Forelimb muscle (tissue), 1 donor: ENCODE measurements at places on chromosomes 4 and X. TPM values are rescaled to one million over a fixed set of nuclear protein-coding genes. Genes with fewer than 3 reads are reported as not detected.

DNA sequence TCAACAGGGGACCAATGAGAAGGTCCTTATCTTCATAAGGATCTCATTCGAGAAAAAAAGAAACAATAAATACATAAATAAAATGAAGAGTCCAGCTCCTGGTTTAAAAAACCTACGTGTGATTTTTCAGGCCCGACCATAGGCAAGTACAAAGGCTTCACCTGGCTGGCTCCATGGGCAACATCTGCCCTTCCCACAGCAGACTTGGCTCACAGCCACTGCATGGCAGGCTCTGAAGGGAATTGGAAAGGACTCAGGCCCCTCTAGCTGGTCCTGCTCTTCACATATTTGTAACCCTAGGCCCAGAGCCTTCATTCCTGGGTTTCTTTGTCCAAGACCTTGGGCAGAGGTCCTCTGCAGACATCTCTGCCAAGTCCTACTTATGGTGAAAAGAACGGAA lies 228.1 kb downstream of the QDPR start:
- DNase-seq = no peak

CSN3 gene
- polyA plus RNA-seq = not detected

DNA sequence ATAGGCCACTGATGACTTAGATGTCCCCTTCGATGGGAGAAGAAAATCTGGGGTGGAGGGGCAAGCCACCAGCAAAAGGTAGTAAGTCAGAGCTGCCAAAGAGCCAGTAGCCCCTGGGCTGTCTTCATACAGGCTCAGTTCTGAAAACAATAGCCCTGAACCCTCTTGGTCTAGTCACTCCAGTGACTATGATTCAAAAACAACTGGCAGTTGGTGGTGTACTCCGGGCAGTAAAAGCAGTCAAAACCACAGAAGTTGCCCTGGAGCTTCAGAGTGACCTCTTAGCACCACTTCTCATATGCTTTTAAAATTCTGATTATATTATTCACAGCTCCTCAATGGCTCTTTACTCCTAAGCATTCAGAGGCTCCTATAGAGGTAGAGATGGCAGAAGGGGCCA lies 164.3 kb upstream of the MAMLD1 start:
- DNase-seq = no peak

MAGEA10 gene
- polyA plus RNA-seq = not detected

GRCh38 chrX:136148391-136148790 lies 1.1 kb downstream of the FHL1 start:
- no peak for DNase-seq

FOXR2 gene
- not detected for polyA plus RNA-seq

ZFP92 gene
- polyA plus RNA-seq = 0.90 TPM

- no peak for DNase-seq
Measured at GRCh38 chrX:82232679-82233078, 1030.8 kb downstream of the SH3BGRL start.

DNA sequence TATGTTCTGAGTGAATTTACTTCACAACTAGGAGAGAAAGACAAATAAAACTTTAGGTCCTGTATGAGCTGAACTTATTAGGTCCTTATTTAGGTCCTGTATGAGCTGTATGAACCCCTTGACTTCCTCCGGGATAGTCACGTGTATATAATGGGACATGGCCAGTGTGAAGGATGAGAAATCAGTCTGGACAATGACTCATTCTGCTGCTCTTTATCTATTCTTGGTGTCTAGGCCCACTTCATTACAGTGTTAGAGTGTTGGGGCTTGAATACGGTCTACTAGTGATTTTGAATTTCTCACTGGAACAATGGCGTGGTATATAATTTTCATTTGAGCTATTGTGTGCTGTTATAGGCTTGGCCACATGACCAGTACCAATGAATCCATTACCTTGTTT lies 21.9 kb downstream of the STK26 start:
- no peak for DNase-seq

DNA sequence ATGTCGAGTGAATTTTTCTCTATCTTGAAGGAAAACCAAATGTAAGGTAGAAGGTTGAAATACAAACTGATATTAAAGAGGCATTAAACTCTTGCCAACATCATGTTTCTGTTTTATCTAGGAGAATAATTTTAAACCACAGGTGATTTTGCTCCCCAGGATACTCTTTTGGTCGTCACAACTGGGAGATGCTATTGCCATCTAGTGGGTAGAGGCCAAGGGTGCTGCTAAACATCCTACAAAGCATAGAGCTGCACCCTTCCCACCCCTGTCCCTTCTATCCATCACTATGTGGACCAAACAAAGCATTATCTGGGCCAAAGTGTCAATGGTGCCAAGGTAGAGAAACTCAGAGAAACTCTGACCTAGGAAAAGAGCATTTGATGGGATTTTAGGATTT lies 154.6 kb upstream of the MAGEB2 start:
- DNase-seq = no peak

GRCh38 chr4:70703619-70704214 lies 15.4 kb downstream of the UTP3 start:
- DNase-seq = no peak

DNA sequence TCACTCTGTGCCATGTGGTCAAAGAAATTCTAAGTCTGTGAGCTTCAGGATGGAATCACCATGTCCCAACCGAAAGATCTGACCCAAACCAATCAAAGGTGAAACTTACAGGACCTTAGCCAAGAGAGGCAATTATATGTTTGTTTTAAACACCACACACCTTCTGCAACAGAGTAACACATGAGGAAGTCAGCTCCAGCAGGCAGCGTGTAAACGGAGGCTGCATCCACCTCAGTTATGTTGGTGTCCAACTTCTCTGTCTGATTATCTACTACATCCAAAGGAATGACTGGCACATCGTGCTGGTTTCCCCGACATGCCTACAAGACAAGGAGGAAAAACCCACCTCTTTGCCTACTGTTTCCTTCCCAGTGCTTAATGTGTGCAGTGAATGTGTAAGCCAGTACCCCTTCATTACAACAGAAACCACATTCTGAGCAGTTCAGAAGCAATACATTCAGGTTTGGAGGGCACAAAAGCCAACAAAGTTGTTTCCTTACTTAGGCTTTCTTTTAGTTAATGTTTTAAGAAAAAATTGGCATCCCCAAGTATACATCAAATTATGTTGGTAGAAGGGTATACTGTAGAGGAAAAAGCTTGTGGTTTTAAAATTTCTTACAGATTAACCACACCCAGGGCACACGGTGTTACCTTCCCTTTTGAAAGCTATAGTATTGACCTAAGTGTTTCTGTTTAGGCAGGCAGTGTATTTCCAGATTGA lies 12.4 kb downstream of the CASP6 start:
- DNase-seq = no peak

SOWAHB gene
- polyA plus RNA-seq = 0.05 TPM

GRCh38 chr4:98521486-98521885 lies 136.9 kb downstream of the TSPAN5 start:
- DNase-seq = no peak

DNA sequence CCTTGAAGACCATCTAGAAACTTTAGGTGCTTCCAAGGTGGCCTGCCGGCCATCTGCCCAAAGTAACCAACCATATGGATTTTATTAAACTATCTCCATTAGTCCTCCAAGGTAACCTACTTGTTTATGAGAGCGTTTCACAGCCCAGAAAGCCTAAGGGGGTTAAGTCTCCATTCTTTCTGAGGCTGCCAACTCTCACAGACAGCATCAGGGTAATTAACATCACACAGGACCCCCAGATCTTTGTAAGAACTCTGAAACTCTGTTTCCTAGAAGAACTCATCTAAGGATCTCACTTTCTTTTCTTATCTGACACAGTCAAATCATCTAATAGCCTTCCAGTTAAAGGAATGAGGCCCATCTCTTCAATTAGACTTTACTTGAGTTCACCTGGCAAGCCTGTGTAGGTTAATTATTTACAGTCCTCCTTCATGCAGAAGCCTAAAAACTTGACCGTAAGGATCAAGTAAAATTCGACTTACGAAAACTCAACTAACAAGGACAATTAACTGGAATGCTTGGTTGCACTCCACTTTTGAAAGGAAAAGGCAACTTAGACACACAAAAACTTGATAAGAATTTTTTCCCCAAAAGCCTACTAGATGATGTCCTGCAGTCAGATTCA lies 252.5 kb downstream of the GRIA3 start:
- no peak for DNase-seq

SMARCA1 gene
- polyA plus RNA-seq = 75.5 TPM

DNA sequence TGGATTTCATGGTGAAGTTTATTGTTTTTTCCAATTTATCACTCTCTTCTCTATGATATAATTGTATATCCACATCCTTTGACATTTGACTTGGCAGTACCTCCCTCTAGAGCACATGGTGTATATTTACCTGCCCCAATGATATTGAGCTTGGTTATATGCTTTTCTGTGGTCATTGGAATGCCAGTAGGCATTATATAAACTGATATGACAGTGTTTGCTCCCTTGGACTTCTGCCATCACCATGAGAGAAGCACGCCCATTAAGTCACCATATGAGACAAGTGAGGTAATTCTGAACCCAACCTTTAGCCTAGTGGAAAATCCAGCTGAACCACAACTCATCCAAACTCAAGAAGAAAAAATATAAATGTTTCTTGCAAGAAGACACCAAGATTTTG lies 2761.5 kb downstream of the ARAP2 start:
- DNase-seq = no peak

GPRASP1 gene
- 10.4 TPM for polyA plus RNA-seq

- no peak for DNase-seq
Measured at GRCh38 chr4:84159762-84160161, 339.3 kb downstream of the NKX6-1 start.

GRCh38 chr4:17846266-17846665 lies 35.5 kb downstream of the NCAPG start:
- no peak for DNase-seq

DNA sequence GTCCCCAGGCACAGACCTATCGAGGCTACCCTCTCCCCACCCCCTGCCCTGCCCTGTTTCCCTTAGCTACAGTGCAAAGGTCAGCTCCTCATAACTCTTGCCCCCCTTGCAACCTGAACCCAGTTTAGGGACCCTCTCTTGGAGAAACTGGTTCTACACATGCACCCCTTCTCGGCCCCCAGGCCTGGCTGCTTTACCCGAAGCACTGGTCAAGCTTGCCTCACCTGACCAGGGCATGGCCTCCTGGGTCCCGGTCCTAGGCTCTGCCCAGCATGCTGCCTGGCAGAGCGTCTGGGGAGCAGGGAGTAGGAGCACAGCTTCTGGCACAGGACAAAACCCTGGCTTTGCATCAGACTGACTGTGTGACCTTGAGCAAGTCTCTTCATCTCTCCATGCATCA lies 28.0 kb downstream of the ZNF185 start:
- DNase-seq = no peak

GLRB gene
- polyA plus RNA-seq = 4.9 TPM

DTHD1 gene
- not detected for polyA plus RNA-seq

- DNase-seq = no peak
Measured at GRCh38 chr4:121791481-121791880, 9.6 kb upstream of the EXOSC9 start.

- DNase-seq = no peak
Measured at GRCh38 chr4:173857828-173858227, 327.8 kb upstream of the HAND2 start.

DNA sequence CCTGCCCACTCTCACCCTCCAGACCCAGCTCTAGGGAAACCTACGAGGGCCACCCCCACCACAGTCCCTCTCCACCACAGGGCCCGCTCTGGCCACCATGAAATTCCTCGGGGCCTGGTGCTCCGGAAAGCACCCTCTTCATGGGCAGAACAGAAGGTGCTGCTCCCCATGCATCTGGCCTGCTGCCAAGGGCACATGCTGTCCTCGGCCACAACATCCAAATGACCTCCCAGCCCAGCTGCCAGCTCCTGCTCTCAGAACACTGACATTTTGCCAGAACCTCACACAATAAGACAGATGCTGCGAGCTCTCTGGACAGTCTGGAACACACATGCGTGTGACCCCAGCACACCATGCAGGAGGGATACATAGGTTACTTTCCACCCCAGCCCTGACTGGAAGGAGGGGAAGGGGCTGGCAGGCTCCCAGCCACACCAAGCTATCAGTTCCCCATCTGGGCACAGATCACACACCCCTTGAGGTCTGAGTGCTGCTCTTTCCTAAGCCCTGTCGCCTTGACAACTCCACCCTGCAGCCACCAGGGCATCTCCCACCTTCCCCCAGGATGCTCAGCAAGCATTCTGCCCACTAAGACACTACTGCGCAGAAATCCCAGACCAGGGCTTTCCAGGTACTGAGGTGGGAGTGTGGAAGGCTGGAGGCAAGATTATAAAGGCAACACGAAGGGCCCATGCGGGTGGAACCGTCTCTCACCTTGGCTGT lies 5.8 kb downstream of the CCNQ start:
- DNase-seq = no peak

FAAH2 gene
- 0.92 TPM for polyA plus RNA-seq

- DNase-seq = no peak
Measured at GRCh38 chr4:87109945-87110344, 110.5 kb downstream of the KLHL8 start.

DNA sequence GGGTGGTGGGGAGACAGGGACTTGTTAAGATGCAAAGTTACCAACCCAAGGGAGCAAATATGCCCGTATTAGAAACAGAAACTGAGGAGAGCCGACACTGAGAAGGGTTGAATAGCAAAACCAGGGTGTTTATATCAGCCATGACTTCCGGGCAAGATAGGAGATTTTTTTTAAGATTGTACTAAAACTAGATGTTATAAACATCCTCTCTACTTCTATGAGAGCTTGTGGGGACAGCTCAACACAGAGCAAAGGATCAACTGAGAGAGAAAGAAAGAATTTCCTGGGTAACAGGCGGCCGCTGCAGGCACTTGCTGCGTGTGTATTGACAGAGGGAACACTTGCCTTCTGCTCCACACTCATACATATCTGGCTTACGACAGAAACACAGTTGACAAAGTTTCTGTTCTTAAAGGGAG lies 49.1 kb upstream of the FBXW7 start:
- DNase-seq = no peak

DNA sequence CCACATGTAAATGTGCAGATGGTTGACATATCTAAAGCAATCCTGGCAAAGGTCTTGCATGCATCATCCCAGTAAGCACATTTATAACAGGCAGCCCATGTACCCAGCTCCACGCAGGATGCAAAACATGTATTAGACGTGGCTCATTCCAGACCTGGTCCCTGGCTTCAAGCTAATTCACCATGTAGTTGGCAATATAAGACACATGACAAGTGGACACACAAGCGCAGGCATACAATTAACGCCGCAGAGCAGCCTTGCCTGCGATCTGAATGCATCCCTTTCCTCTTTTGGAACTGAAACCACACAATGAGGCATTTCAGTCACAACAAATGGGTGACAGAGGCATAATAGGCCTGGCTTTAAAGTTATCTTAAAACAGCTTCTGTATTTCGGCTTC lies 114.5 kb upstream of the TRIM2 start:
- no peak for DNase-seq

DNA sequence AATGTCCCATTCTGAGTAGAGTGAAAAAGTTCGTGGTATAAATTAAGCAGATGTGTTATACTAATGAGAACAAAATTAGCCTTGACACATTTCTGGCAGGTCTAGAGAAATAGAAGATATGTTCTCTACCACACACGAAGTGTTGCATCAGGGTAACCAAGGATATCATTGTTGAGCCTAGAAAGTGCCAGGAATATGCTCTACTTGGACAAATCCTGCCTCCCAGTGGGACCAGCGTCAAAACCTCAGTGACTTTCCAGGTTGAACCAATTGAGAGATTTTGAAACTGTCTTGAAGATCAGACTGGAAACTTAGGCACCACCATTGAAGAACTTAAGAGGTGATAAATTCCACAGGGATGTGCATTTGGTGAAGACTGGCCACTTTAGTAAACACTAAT lies 115.9 kb downstream of the HPGD start:
- no peak for DNase-seq
